ENCODE measurements at places on chromosomes 5 and 9.

- no peaks in the 10 kb centered on the region for H3K27me3 ChIP-seq
- peaks cover 41% of the 10 kb centered on the region for H3K4me1 ChIP-seq
- peak; percentile 86 for DNase-seq
- H3K4me3 ChIP-seq = peak overlapping the region; percentile 21
- H3K36me3 ChIP-seq = peaks cover 34% of the 10 kb centered on the region
Measured at GRCh38 chr9:136902259-136902821, 16.0 kb downstream of the TRAF2 start.

GRCh38 chr5:74312746-74313145, 327.8 kb downstream of the ENC1 start:
- H3K27ac ChIP-seq = no peak overlapping the region
- no peak overlapping the region for H3K4me3 ChIP-seq
- peaks cover 6% of the 10 kb centered on the region for H3K4me1 ChIP-seq
- no peak for DNase-seq
- H3K36me3 ChIP-seq = no peaks in the 10 kb centered on the region
- H3K27me3 ChIP-seq = no peaks in the 10 kb centered on the region

DNA sequence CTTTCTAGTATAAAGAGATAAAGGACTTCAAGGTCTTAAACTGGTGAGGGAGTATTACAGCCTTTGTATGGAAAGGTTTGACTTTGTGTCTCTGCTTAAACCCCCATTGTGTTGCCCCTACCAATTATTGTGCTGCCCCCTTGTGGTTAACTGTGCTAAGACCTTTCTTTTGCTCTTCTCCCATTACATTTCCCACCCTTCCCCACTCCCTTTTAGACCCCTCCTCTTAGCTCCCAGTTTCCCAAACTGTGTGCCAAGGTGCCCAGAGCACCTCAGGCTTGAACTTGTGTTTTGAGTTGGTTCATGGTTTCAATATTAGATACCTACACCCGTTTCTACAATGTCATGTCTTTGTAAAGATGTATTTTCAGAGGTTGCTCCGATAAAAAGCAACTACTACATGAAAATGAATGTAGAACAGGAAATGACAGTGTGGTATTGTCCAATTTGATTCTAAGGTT, 2.9 kb downstream of the JAK2 start:
- peaks cover 8% of the 10 kb centered on the region for H3K36me3 ChIP-seq
- peak overlapping the region; percentile 91 for H3K4me3 ChIP-seq
- no peak for DNase-seq
- H3K27me3 ChIP-seq = no peaks in the 10 kb centered on the region
- H3K27ac ChIP-seq = no peak overlapping the region

- peaks cover 8% of the 10 kb centered on the region for H3K4me1 ChIP-seq
- peak within 1 kb of the TSS; percentile 46 for H3K27ac ChIP-seq
- DNase-seq = peak; percentile 47
- peak within 1 kb of the TSS; percentile 52 for H3K4me3 ChIP-seq
- peaks cover 8% of the 10 kb centered on the region for H3K27me3 ChIP-seq
Measured at GRCh38 chr5:44389090-44389822, at the start of gene FGF10. Gene FGF10 (minus strand): TSS chr5:44389420. CDS start chr5:44388682, 738 bp downstream.

DNA sequence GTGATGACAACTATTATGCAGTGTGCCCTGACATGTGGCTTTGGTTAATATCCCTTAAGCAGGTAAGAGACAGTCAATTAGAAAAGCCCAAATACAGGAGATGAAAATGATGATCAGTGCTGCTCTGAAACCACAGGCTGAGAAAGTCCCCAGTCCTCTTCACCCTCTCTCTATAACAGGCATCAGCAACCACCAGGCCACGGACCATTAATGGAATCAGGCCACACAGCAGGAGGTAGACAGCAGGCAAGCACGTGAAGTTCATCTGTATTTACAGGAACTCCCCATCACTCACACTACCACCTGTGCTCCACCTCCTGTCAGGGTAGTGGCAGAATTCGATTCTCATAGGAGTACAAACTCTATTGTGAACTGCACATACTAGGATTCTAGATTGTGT, 591.6 kb upstream of the CYLC2 start:
- H3K36me3 ChIP-seq = no peaks in the 10 kb centered on the region
- no peak overlapping the region for H3K4me3 ChIP-seq
- no peaks in the 10 kb centered on the region for H3K27me3 ChIP-seq
- no peaks in the 10 kb centered on the region for H3K4me1 ChIP-seq
- no peak for DNase-seq

- H3K27me3 ChIP-seq = no peaks in the 10 kb centered on the region
- no peak overlapping the region for H3K27ac ChIP-seq
Measured at GRCh38 chr5:40675396-40676133, 4.2 kb upstream of the PTGER4 start.

DNA sequence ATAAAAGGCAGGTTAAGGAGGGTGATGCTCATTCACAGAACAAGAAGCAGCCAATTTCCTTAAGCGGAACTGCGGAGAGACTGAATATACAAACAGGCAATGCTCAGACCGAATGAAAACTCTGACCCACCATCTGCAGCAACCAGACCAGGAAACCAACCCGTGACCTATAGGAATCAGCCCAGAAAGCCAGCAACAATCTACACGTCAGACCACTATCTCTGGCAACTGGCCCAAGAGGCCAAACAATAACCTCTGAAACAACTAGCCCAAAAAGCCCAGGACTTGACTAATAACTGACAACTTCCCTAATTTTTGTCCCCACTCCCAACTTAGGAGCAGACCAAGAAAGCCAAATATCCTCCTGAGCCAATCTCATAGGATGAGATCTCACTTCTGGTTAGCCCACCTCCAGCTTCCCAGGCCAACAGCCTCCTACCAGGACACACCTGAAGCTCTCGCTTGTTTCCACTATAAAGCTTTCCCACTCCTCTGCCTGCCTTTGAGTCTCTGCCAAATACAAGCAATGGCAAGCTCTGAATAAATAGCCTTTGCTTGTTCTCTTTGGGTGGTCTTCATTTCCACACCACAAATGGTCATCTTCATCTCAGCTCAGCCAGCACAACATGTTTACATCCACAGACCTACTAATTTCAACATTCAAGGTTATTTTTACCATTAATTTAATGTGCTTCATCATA, 168.5 kb downstream of the HSD17B3 start:
- no peak overlapping the region for H3K27ac ChIP-seq
- H3K36me3 ChIP-seq = no peaks in the 10 kb centered on the region
- peaks cover 19% of the 10 kb centered on the region for H3K4me1 ChIP-seq
- no peak overlapping the region for H3K4me3 ChIP-seq
- no peaks in the 10 kb centered on the region for H3K27me3 ChIP-seq

- no peaks in the 10 kb centered on the region for H3K4me1 ChIP-seq
- H3K36me3 ChIP-seq = no peaks in the 10 kb centered on the region
- DNase-seq = no peak
- H3K27me3 ChIP-seq = no peaks in the 10 kb centered on the region
- no peak overlapping the region for H3K27ac ChIP-seq
Measured at GRCh38 chr9:118281772-118282171, 577.6 kb downstream of the TLR4 start.

DNA sequence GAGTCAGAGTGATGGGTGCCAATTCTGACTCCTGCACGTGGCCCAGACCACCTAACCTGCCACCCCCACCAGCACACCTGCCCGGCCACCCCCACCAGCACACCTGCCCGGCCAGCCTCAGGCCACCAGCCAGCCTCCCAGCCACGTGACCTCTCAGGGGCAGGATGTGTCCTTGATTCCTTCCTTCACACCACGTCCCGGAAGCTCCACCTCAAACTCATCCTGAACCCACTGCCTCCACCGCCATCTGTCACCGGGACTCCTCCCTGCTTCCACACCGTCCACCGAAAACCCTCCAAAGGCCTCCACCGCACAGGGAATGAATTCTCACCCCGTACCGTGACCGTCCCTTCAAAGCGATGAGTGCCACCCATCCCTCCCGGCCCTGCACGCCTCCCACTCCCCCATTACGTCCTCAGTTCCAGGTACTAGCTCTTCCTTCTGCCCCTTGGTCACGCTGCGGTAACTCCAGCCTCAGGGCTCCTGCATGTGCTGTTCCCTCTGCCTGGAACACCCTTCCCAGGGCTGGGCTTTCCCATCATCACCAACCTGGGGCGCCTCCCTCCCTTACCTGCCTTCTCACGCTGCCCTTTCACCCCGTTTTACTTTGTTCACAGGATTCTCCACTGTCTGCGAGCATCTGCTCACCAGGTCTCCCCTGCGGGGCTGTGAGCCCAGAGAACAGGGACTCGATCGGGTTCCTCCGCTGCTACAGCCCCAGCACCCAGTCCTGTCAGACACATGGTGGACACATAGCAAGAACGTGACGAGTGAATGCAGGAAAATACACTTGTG, 82.9 kb downstream of the ADAMTS2 start:
- peaks cover 7% of the 10 kb centered on the region for H3K27me3 ChIP-seq
- H3K4me3 ChIP-seq = no peak overlapping the region
- H3K27ac ChIP-seq = no peak overlapping the region
- H3K36me3 ChIP-seq = no peaks in the 10 kb centered on the region

DNA sequence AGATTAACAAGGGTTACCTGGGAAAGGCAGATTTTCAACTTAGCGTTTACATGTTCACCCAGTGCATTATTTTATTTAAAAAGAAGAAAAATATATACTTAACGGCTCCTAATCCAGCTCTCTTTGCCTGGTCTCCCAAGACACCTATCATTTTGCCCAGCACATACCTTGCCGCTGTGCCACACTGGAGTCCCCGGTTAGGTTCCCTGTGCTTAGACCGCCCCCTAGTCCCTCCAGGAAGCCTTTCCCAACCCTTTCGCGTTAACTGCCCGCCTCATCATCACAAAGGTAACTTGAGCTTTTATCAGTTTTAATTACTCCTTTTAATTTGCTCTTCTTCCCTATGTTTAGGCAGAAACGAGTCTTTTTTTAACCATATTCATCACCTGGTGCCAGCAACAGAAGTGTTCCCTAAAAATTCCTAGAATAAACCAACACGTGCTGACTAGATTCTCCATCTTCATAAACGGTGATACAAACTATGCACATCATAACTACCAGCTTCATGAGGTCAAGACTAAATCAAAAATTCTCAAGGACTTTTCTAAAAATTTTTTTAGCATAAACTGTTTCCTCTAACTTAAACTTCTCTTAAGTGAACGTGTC, 19.7 kb downstream of the DNAJA1 start:
- DNase-seq = no peak
- H3K36me3 ChIP-seq = peaks cover 59% of the 10 kb centered on the region
- H3K27ac ChIP-seq = peak overlapping the region; percentile 90
- peaks cover 12% of the 10 kb centered on the region for H3K4me1 ChIP-seq
- H3K27me3 ChIP-seq = no peaks in the 10 kb centered on the region
- H3K4me3 ChIP-seq = peak overlapping the region; percentile 64

GRCh38 chr9:102985162-102985895, 9.8 kb upstream of the CYLC2 start:
- no peaks in the 10 kb centered on the region for H3K27me3 ChIP-seq
- no peak overlapping the region for H3K27ac ChIP-seq
- H3K36me3 ChIP-seq = no peaks in the 10 kb centered on the region
- DNase-seq = no peak
- H3K4me3 ChIP-seq = no peak overlapping the region

GRCh38 chr5:58786711-58787303, 203.9 kb downstream of the RAB3C start:
- H3K27ac ChIP-seq = no peak overlapping the region
- no peak overlapping the region for H3K4me3 ChIP-seq
- H3K4me1 ChIP-seq = no peaks in the 10 kb centered on the region
- H3K36me3 ChIP-seq = no peaks in the 10 kb centered on the region
- DNase-seq = no peak
- H3K27me3 ChIP-seq = no peaks in the 10 kb centered on the region

GRCh38 chr5:139284295-139284694, 9.2 kb upstream of the MATR3 start:
- DNase-seq = no peak
- peaks cover 33% of the 10 kb centered on the region for H3K36me3 ChIP-seq
- no peaks in the 10 kb centered on the region for H3K4me1 ChIP-seq

- no peaks in the 10 kb centered on the region for H3K4me1 ChIP-seq
- H3K27ac ChIP-seq = no peak overlapping the region
- no peak overlapping the region for H3K4me3 ChIP-seq
- no peaks in the 10 kb centered on the region for H3K36me3 ChIP-seq
Measured at GRCh38 chr5:109143031-109143430, 266.7 kb downstream of the PJA2 start.

DNA sequence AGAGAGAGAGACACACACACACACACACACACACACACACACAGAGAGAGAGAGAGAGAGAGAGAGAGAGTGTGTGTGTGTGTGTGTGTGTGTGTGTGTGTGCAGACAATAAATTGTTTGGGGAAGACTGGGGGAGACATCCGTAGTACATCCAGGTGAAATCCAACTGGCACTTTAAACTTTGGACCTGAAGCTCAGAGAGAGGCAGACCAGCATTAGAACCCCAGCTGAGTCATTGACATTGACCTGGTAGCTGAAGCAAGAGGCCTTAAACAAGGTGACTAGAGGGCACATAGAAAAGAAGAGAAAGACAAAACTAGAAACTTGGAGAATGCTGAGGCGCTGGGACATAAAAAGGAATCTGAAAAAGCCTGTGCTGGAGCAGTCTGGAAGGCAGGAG, 251.5 kb downstream of the CRB2 start:
- no peak overlapping the region for H3K27ac ChIP-seq
- no peaks in the 10 kb centered on the region for H3K4me1 ChIP-seq
- H3K4me3 ChIP-seq = no peak overlapping the region
- DNase-seq = no peak

GRCh38 chr5:119379942-119380547, 24.2 kb downstream of the TNFAIP8 start:
- no peak overlapping the region for H3K4me3 ChIP-seq
- no peaks in the 10 kb centered on the region for H3K27me3 ChIP-seq
- DNase-seq = no peak
- no peak overlapping the region for H3K27ac ChIP-seq
- no peaks in the 10 kb centered on the region for H3K4me1 ChIP-seq
- H3K36me3 ChIP-seq = no peaks in the 10 kb centered on the region

DNA sequence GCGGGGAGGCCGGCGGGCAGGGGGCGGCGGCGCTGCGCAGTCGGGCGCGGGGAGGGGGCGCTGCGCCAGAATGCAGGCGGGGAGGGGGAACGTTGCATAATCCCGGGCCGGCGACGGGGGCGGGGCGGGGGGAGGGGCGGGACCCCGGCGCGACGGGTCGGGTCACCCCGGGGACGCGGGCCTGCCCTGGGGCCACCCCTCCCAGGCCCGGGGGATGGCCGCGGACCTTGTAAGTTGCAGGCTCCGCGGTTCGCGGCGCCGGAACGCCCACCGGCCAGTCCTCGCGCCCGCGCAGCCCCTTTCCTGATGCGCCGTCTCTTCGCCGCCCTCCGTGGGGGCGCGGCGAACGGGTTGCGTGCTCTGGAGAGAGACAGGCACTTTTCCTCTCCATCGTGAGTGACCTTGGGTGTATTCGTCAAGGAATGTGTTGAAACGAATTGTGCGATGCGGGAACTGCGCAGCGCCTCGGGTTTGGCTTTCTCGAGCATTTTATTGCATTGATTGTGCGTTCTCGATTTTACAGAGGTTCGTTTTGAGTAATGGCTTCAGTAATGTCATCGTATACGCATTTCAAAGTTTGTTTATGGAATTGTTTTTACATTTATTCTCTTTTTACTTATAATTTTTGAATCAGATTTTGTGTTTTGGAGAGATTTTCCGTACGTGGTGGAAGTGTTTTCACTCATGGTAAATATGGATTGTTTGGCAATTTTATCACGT, 802 bp downstream of the SPIN1 start:
- peak overlapping the region; percentile 90 for H3K27ac ChIP-seq
- no peaks in the 10 kb centered on the region for H3K36me3 ChIP-seq
- H3K4me3 ChIP-seq = peak overlapping the region; percentile 87
- DNase-seq = peak; percentile 69
- peaks cover 32% of the 10 kb centered on the region for H3K4me1 ChIP-seq
